NCI-H2081 (cell line): ENCODE measurements at places on chromosomes 2 and 18.

- no peak for DNase-seq
Measured at GRCh38 chr2:39631718-39632117, 34.0 kb upstream of the TMEM178A start.

DNA sequence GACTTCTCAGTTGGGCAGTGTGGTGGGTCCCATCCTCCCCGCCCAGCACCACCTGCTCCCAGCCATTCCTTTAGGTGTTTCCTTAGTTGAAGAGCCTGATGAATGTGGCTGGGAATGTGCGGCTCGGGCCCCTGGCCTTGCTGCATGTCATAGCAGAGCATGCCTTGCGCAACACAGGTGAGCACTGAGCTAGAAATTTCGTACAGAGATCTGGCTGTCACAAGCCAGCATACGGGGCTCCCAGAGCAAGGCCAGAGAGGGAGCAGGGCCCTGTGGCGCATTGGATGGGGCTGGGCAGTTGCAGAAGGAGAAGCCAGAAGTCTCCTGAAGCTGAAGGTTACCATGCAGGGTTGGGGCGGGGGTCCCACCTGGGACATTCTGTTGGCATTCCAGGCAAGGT lies 129.7 kb downstream of the WDSUB1 start:
- no peak for DNase-seq

DNA sequence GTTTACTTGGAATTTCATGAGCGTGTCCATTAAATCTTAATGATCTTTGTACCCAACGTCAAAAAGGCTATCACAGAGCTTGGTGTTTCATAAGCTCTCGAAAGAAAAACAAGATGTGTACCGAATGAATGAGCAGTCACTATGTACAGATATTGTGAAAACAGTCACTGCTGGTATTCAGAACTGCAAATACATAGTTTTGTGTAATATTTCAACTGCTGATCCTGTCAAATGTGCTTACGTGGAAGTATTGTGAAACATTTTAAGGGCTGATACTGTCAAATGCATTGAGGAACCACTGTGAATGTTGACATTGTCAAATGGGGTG lies 184.2 kb upstream of the KLHL29 start:
- no peak for DNase-seq

DNA sequence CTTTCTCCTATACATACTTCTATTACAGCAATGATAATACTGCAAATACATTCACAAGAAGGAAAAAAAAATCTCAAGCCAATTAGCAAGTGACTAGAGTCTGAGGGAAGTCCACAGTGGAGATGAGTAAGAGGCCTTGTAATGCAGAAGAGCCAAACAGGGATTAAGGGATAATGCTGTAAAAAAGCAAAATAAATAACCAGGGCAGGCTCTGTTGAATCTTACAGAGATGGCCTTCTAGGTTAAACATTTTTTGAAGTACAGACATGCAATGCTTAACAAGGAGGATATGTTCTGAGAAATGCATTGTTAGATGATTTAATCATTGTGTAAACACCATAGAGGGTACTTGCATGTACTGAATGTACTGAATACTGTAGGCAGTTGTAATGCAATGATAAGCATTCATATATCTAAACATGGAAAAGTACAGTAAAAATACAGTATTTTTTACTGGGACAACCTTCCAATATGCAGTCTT lies 122.1 kb upstream of the RMDN2 start:
- DNase-seq: no peak

- DNase-seq: no peak
Measured at GRCh38 chr2:130735200-130735599, 6.3 kb downstream of the GPR148 start.

GRCh38 chr18:73638709-73639108 lies 508.9 kb downstream of the FBXO15 start:
- DNase-seq: no peak

DNA sequence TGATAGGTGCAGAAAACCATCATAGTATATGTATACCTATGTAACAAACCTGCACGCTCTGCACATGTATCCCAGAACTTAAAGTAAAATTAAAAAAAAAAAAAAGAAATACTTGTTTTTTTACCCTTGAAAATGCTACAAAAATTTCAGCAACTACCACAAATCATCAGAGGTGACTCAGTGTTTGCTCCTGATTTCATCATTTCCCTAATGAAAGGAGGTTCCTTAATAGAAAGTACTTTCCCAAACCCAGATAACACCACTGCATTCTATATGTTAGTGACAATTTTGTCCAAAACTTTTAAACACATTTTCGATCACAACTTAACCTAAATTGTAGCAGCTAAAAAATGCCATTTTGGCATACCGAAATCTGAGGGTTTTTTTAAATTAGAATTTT lies 163.3 kb downstream of the SLC39A10 start:
- DNase-seq: no peak

DNA sequence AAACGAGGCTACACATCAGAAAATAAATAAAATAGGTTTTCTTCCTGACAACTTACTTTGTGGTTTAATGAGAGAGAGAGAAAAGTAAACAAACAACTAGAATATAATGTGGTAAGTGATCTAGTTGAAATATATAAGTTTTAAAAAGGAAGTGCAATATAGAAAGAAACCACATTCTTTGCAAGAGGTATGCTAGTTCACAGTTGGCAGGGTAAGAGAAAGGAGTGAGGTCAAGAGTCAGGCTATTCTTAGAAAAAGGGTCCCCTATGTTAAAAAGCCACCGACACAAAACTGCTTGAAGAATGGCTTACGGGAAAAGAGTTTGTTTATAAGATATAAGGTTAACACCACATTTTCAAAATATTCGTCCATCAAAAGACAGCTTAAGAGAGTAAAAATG lies 462.1 kb downstream of the ERBB4 start:
- no peak for DNase-seq

GRCh38 chr2:235160281-235160810 lies 208.5 kb downstream of the SH3BP4 start:
- no peak for DNase-seq

DNA sequence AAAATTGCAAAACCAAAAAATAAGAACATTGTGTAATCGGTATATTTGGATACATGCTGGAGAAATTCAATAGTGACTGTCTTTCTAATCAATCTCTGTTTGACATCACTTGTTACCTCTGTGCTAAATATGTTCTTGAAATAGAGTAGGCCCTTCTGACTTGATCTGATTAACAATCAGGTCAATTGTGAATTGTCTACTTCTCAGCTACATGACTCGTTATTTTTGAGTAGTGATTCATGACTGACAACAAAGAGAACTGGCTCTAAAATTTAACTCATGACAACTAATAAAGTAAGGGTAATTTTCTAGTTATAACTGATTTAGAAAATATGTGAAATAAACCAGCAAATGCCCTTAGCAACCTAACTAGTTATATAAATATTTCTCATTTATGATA lies 312.1 kb downstream of the TMX3 start:
- DNase-seq: no peak

- no peak for DNase-seq
Measured at GRCh38 chr2:239288951-239289511, 111.8 kb downstream of the HDAC4 start.

- no peak for DNase-seq
Measured at GRCh38 chr2:24515831-24516230, 24.8 kb downstream of the NCOA1 start.

- no peak for DNase-seq
Measured at GRCh38 chr2:127472268-127472667, 54.0 kb downstream of the IWS1 start.

DNA sequence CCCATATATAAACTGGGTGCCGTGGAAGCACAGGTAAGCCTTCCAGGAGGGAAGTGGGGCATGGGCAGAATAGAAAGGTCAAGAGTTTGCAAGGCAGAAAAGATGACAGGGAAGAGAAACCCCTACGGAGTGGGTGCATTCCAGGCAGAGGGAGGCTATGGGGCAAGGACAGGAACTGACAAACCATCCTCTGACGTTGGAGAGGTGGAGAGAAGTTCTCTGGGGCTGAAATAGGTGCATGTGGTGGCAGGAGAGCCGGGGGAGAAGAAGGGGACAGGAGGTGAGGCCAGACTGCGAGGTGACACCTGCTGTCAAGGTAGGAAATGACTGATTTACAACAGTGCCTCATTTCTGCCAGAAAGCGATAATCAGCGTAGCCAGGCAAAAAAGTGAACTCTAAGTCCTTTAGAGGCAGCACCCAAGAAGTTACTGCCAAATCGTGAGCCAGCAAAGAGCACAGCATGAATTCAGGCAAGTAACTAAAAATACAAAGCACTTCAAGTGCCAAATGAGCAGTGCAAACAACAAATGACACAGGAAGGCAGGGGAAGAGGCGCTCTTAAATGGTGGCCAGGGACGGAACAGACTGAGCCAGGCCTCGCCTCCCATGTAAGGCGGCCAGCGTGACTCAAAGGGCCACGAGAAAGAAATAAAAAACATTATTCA lies 113.3 kb upstream of the ACVR1C start:
- DNase-seq: no peak

- DNase-seq: no peak
Measured at GRCh38 chr18:52060607-52061304, 279.2 kb upstream of the DCC start.

- peak; percentile 14 for DNase-seq
Measured at GRCh38 chr18:54444319-54444914, 86.7 kb downstream of the C18orf54 start.

GRCh38 chr2:40611196-40611595 lies 159.3 kb upstream of the SLC8A1 start:
- no peak for DNase-seq

GRCh38 chr2:40256649-40257048 lies 195.2 kb downstream of the SLC8A1 start:
- DNase-seq: peak; percentile 72

GRCh38 chr2:105398336-105399206 lies at the start of gene FHL2:
TSS of gene FHL2 (minus strand) at chr2:105399051. CDS start at chr2:105386516, 12,535 bp downstream.
- DNase-seq: peak; percentile 79

GRCh38 chr18:32373995-32374394 lies 96.7 kb downstream of the GAREM1 start:
- DNase-seq: peak; percentile 14

- DNase-seq: no peak
Measured at GRCh38 chr2:191314697-191315364, 69.6 kb downstream of the MYO1B start.

DNA sequence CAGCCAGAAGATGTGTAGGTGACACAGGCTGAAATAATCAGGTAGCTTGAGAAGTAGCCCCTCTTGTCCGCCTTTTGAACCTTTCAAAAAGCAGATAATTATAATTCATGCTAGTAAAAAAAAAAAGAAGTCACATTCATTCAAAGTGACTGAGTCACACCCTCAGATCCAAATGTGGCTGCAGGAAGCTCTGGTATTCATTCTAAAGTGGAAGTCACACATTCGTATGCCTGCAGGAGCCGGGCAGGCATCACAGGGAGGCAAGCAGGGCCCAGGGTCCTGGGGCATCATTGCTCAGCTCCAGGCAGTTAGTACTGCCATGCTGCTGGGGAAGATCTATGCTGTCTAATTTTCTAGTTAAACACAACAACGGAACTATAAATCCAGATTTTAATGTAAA lies 21.7 kb upstream of the RAB11FIP5 start:
- DNase-seq: no peak

- DNase-seq: no peak
Measured at GRCh38 chr2:150450765-150451164, 36.7 kb downstream of the RND3 start.

DNA sequence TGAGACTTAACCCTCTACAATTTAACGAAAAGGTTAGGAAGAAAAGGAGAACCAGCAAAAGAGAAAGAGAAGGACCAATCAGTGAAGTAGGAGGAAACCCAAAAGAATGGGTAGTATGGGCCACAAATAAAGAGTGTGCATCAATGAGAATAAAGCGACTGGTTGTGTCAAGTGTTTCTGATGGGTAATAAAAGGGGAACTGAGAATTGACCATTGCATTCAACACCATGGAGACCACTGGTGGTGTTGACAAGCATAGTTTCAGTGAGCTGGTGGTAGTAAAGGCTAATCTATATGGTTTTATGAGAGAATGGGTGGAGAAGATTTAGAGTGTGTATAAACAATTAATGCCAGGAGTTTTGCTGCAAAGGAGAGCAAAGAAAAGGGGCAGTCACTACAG lies 75.4 kb downstream of the CSRNP3 start:
- DNase-seq: no peak

GRCh38 chr2:164964700-164965099 lies 9.4 kb upstream of the SLC38A11 start:
- DNase-seq: no peak

- DNase-seq: peak; percentile 91
Measured at GRCh38 chr2:209579230-209579749, 155.4 kb downstream of the MAP2 start.

DNA sequence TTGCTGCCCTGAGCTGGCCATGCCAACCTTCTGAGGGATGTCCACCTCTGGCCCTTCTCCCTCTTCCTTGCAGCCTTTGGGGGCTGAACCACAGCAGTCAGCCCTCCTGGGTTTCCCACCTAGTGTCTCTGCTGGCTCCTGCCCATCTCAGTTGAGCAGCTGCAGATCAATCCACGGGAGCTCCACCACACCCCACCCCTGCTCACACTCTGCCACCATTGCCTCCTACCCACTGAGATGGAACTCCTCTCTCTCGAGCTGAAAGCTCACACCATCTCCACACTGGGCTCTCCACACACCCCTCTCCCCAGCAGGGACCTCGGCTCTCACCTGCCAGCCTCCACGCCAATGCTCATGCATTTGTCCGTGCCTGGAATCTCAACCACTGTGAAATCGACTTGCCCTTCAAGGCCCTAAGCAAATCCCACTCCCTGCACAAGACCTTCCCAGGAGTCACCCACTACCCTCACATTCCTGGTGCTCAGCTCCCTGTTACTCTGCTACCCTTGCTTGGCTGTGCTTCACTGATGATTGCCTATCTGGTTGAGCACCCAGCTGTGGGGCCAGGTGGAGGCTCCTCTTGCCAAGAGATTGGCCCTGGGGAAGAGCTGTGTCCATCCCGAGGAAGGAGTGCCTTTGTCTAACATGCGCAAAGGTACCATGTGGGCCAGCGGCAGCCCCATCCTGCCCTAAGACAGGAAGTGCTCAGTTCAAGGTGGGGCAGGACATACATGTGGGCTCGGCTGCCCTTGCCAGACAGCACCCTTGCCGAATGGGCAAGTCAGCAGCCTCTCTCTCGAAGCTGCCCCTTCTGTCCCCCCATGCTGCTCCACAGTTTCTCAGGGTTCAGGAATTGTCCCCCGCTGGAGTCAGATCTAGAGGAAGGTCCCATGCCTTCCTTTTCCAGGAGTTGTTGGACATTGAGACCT lies 208.7 kb downstream of the CYP26B1 start:
- DNase-seq: no peak

DNA sequence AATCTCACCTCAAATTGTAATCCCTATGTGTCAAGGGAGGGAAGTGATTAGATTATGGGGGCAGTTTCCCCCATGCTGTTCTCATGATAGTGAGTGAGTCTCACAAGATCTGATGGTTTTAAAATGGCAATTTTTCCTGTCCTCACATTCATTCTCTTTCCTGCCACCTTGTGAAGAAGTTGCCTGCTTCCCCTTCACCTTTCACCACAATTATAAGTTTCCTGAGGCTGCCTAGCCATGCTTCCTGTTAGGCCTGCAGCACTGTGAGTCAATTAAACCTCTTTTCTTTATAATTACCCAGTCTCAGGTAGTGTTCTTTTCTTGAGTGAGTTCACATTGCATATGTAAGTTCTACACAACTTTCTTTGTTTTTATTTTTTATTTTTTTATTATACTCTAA lies 271.5 kb downstream of the EXOC6B start:
- no peak for DNase-seq
